ENCODE measurements at places on chromosomes 4 and X. TPM values are rescaled to one million over a fixed set of nuclear protein-coding genes. Genes with fewer than 3 reads are reported as not detected.

Gene UGT2B10
- polyA plus RNA-seq: not detected

Gene RAB33B
- polyA plus RNA-seq: 10.5 TPM

Gene HSFX4
- polyA plus RNA-seq: 0.25 TPM

Gene STK32B
- 11.1 TPM for polyA plus RNA-seq

GRCh38 chr4:149370785-149371420, 444.7 kb downstream of the IQCM start:
- peak; percentile 10 for DNase-seq

DNA sequence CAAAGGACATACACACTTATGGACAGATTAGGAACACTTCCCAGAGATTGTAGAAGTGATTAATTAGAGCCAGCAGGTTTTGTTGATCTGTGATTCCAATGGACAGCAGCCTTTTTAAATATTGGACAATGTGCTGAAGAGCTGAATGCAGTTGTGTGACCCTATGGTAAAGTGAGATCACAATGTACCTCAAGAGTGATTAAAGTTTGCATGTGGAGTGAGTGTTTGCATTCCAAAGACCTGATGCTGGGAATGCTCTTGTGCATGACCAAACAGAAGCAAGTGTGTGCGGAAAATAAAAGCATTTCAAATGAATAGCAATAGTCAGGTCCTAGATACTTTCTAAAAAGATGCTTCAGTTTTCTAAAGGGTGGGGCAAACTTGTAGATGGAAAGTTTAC, 154.1 kb downstream of the BANK1 start:
- DNase-seq: no peak

Gene GUCY1B1
- 72.1 TPM for polyA plus RNA-seq

DNA sequence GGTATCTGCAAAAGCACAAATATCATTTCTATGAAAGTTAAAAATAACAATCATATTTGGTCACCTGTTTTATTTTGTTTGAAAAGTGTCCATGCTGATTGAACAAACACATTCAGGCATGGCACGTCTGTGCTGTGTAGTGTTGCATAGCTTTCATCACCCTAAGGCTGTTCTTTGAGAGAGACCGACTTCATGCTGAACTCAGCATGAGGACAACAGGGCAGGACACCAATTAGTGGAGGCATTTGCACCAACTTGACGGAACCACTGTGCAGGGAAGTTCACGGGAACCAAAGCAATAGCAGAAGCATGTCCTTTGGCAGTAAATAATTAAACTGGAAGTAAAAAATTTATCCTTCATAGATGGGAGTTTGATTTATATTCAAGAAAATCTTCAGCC, 158.4 kb upstream of the SLC7A11 start:
- DNase-seq: no peak

Gene SMARCA1
- 125 TPM for polyA plus RNA-seq

DNA sequence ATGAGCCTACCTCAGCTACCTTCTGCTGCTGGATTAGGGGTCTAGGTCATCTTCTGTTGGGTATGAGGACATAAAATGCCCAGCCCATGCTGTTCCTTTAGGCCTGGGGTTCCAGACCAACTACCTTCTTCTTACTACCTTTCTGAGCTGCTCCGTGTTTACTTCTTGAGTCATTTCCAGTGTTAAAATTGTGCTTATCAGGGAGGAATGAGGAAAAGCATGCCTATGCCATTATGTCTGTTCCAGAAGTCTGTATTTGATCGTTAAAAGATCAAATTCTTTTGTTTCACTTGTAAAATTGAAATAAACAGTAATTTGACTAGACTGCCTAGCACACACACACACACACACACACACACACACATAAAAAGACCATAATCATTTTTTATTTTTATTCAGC, 1912.7 kb upstream of the TENM3 start:
- no peak for DNase-seq

DNA sequence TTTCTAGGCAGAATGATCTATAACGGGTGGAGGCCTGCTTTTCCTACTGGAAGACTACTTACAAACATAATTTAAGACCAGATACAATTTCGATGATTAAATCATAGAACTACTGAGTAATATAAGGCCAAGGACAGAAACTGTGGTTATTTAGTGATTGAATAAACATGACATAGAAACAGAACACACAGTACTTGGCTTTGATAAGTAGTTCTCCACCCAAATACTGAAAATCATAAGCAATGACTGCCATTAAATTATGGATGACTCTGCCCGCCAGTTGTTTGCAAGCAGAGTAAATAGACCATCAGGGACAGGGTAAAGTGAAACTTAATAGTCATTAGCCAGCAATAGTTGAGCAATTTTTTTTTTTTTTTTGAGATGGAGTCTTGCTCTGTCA, 17.2 kb upstream of the SMIM14 start:
- DNase-seq: no peak

GRCh38 chrX:53674581-53674980, 11.9 kb downstream of the HUWE1 start:
- DNase-seq: no peak

Gene FOXR2
- polyA plus RNA-seq: not detected

DNA sequence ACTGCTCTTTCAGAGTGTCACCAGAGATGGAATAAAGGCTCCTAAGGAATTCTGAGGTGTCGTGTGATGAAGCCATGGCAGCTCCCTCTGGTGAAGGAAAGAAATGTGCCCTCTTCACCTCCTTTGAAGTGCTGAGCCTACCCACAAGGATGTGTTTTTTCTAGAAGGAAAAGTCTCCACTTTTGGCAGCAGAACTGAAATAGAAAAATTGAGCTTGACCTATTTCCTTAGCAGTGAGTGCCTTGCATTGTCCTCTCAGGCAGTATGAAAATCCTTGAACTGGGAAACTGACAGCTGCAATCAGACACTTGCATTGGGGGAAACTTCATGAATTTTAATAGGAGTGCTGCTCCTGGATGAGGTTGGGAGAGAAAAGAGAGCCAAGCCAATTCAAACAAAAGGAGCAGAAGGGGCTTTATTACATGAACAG, 95.2 kb downstream of the DCLK2 start:
- no peak for DNase-seq

All from left kidney (tissue), 8 donors.